A549 treated with GW870086 at 1 μM for 4 hours (cell line): ENCODE measurements at places on chromosomes 2 and 18. TPM values are rescaled to one million over a fixed set of nuclear protein-coding genes. Genes with fewer than 3 reads are reported as not detected.

Gene SCG2
- 0.82 to 1.4 TPM (median 0.99 TPM) in 5 replicates for total RNA-seq

Gene KCNJ13
- not detected in 5 replicates for total RNA-seq

Gene UPP2
- total RNA-seq, result not detected in 5 replicates

Gene ANKRD29
- 10.6 to 17.8 TPM (median 16.6 TPM) in 5 replicates for total RNA-seq

Gene ATP6V1B1
- 1.2 to 2.5 TPM (median 2.4 TPM) in 5 replicates for total RNA-seq

Gene C1GALT1C1L
- 1.8 to 3.0 TPM (median 2.6 TPM) in 5 replicates for total RNA-seq

Gene ERFE
- 6.7 to 9.2 TPM (median 7.7 TPM) in 5 replicates for total RNA-seq

Gene CHAC2
- total RNA-seq, result 11.2 to 14.9 TPM (median 12.0 TPM) in 5 replicates

Gene OTOF
- 0.10 to 0.24 TPM (median 0.16 TPM) in 5 replicates for total RNA-seq

Gene INHA
- total RNA-seq, result 0.18 to 0.47 TPM (median 0.36 TPM) in 5 replicates

Gene RND3
- total RNA-seq, result 44.2 to 54.3 TPM (median 48.1 TPM) in 5 replicates

Gene NOSTRIN
- total RNA-seq, result 2.2 to 3.0 TPM (median 2.3 TPM) in 5 replicates

Gene SLC14A1
- not detected in 5 replicates for total RNA-seq

Gene REG3G
- total RNA-seq, result not detected in 5 replicates

Gene COQ10B
- 18.6 to 20.9 TPM (median 20.0 TPM) in 5 replicates for total RNA-seq

Gene ASB18
- 0.03 TPM in 1 of 5 replicates, not detected in the others for total RNA-seq

Gene SDC1
- total RNA-seq, result 161 to 208 TPM (median 194 TPM) in 5 replicates

Gene SUCLG1
- 88.2 to 103 TPM (median 95.7 TPM) in 5 replicates for total RNA-seq

Gene ABHD3
- 19.6 to 23.3 TPM (median 21.4 TPM) in 5 replicates for total RNA-seq

Gene RTTN
- total RNA-seq, result 4.6 to 6.8 TPM (median 5.0 TPM) in 5 replicates

Gene PDCL3
- total RNA-seq, result 37.7 to 45.4 TPM (median 39.2 TPM) in 5 replicates

Gene SERPINB13
- total RNA-seq, result not detected in 5 replicates

Gene LYG2
- total RNA-seq, result not detected in 5 replicates

Gene RASGRP3
- 0.55 to 1.2 TPM (median 0.72 TPM) in 5 replicates for total RNA-seq

Gene SERPINB12
- total RNA-seq, result not detected in 5 replicates

Gene NYAP2
- not detected in 5 replicates for total RNA-seq

Gene IL36A
- total RNA-seq, result not detected in 5 replicates

Gene COMMD1
- 41.9 to 45.3 TPM (median 43.2 TPM) in 5 replicates for total RNA-seq

Gene CRACDL
- total RNA-seq, result 3.2 to 4.4 TPM (median 3.2 TPM) in 5 replicates

Gene RIF1
- total RNA-seq, result 11.7 to 21.8 TPM (median 20.0 TPM) in 5 replicates

Gene EFR3B
- total RNA-seq, result 11.3 to 13.7 TPM (median 12.3 TPM) in 5 replicates

Gene RGPD4
- 0.03 to 0.09 TPM (median 0.06 TPM) in 4 of 5 replicates, not detected in the other for total RNA-seq

Gene KCNG3
- total RNA-seq, result 0.48 to 1.0 TPM (median 0.71 TPM) in 5 replicates

Gene KIAA2012
- total RNA-seq, result not detected in 5 replicates

Gene CCDC68
- 2.4 to 4.2 TPM (median 3.2 TPM) in 5 replicates for total RNA-seq

Gene MOCOS
- total RNA-seq, result 2.8 to 4.6 TPM (median 4.4 TPM) in 5 replicates

Gene NEB
- 0.21 to 0.94 TPM (median 0.24 TPM) in 5 replicates for total RNA-seq

Gene TDRD15
- total RNA-seq, result not detected in 5 replicates

Gene SEMA4C
- total RNA-seq, result 14.0 to 22.4 TPM (median 20.1 TPM) in 5 replicates

Gene TEX261
- total RNA-seq, result 71.1 to 85.5 TPM (median 78.7 TPM) in 5 replicates

Gene PSMA8
- not detected in 5 replicates for total RNA-seq

Gene NEU4
- total RNA-seq, result 0.08 to 0.48 TPM (median 0.19 TPM) in 5 replicates

Gene CACNB4
- 0.03 to 0.37 TPM (median 0.22 TPM) in 5 replicates for total RNA-seq

Gene IER3IP1
- 16.9 to 26.8 TPM (median 17.9 TPM) in 5 replicates for total RNA-seq

Gene XDH
- 1.0 to 1.3 TPM (median 1.1 TPM) in 5 replicates for total RNA-seq

Gene FAM237A
- total RNA-seq, result not detected in 5 replicates

Gene STEAP3
- total RNA-seq, result 52.3 to 66.5 TPM (median 62.4 TPM) in 5 replicates

Gene DCDC2C
- total RNA-seq, result 0.19 to 0.68 TPM (median 0.30 TPM) in 3 of 5 replicates, not detected in the others

Gene MEP1B
- total RNA-seq, result 0.05 TPM in 1 of 5 replicates, not detected in the others

Gene MAL
- not detected in 5 replicates for total RNA-seq

Gene DES
- 0.27 to 0.84 TPM (median 0.43 TPM) in 5 replicates for total RNA-seq

Gene EML6
- total RNA-seq, result 1.2 to 2.5 TPM (median 1.8 TPM) in 5 replicates

Gene DAPL1
- total RNA-seq, result not detected in 5 replicates

Gene TSHZ1
- 4.5 to 7.2 TPM (median 5.8 TPM) in 5 replicates for total RNA-seq
